DMS53 (cell line): ENCODE measurements at places on chromosomes 12 and 14.

DNA sequence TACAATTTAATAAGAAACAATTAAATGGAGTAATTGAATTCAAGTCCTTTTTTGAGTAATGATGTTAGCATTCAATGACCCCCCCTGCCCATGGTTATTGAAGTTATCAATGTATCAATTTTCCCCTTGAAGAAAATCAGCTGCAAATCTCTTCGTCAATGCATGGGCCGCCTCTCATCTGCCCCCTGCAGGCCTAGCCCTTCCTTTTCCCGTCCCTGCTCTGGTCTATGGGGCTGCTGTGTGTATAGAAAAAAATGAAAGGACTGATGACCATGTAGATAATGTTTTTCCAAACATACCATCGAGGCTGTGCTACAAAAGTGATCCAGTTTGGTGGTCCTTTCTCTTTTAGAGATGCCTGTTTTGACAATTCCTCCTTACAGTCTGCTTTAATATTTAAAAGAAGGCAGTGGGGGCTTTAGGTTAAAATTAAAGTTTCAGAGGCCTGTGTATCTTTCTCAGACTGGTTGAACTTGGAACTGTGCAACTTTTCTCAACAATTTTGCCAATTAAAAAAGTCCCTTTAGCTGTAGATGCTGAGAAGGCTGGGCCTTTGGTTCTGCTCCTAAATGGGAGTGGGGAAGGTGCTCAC, 98.4 kb downstream of the APAF1 start:
- peak; percentile 70 for DNase-seq

- no peak for DNase-seq
Observed at GRCh38 chr12:210277-211141, 3.4 kb downstream of the SLC6A12 start.

- no peak for DNase-seq
Observed at GRCh38 chr12:120136093-120136770, 19.7 kb upstream of the RAB35 start.

- peak; percentile 6 for DNase-seq
Observed at GRCh38 chr14:23640524-23641141, 4.5 kb downstream of the DHRS2 start.

- DNase-seq = peak; percentile 60
Observed at GRCh38 chr12:112684742-112685141, 106.8 kb upstream of the RPH3A start.

DNA sequence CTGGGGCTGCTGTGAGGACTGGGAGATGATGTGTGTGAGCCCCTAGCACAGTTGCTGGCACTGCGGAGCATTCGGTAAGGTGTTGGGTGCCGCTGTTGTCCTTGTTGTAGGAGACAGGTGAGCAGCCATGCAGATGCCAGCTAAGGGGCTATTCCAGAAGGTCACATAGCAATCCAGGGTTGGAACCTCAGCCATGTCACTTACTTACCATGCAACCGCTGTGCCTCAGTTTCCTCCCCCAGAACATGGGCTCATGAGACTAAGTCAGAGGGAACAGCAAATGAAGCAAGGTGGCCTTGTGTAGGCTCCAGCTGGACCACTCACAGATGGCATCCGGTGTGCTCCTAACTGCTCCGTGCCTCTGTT, 13.2 kb downstream of the DTX1 start:
- no peak for DNase-seq

DNA sequence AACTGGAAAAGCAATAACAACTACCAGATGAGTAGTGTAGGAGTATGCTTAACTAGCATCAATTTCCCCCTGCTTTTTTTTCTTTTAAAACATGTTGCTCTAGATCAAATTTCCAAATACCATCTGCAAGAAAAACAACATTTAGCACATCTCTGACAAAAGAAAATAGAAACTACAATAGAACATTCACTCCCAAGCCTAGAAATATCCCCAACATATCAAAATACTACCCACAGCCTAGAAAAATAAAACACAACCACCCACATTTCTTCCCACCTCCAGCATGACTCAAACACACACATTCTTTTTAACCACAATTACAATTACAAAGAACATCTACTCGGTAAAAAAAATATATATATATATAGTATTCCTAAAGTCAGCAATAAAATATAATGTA, 120.0 kb downstream of the PPFIA2 start:
- no peak for DNase-seq

DNA sequence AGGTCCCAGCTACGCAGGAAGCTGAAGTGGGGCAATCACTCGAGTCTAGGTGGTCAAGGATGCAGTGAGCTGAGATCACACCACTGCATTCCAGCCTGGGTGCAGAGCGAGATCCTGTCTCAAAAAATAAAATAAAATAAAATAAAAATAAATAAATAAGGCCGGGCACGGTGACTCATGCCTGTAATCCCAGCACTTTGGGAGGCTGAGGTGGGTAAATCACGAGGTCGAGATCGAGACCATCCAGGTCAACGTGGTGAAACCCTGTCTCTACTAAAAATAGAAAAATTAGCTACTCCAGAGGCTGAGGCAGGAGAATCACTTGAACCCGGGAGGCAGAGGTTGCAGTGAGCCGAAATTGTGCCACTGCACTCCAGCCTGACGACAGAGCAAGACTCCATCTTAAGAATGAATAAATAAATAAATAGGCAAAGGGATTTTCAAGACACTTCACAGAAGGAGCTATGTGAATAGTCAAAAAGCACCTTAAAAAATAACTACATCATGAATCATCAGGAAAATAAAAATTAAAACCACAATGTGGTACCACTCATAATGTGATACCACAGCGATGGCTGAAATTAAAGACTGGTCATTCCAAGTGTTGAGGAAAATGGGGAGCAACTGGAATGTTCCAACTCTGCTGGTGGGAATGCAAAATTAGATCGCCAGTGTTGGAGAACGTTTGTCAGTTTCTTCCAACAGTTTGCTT, 92.9 kb upstream of the TBX3 start:
- DNase-seq = no peak

- no peak for DNase-seq
Observed at GRCh38 chr14:103434868-103435442, 49.7 kb downstream of the MARK3 start.

GRCh38 chr12:68932128-68932960, 627 bp downstream of the CPM start:
- DNase-seq = peak; percentile 81

DNA sequence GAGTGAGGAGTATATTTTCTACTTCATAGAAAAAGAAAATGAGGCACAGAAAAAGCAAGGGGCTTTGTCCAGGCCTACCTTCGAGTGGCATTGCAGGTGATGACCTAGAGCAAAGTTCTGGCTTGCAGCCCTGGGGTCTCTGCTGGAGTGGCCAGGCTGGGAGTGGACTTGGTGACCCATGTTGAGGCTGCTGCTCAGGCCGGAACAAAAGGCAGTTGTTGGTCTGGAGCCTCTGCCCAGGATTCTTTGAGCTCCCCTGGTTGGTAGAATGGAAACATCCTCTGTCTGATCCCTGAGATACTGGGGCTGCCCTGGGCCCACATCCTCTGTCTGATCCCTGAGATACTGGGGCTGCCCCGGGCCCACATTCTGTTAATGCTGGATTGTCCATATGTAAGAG, 86.1 kb downstream of the ADCK1 start:
- DNase-seq = no peak

DNA sequence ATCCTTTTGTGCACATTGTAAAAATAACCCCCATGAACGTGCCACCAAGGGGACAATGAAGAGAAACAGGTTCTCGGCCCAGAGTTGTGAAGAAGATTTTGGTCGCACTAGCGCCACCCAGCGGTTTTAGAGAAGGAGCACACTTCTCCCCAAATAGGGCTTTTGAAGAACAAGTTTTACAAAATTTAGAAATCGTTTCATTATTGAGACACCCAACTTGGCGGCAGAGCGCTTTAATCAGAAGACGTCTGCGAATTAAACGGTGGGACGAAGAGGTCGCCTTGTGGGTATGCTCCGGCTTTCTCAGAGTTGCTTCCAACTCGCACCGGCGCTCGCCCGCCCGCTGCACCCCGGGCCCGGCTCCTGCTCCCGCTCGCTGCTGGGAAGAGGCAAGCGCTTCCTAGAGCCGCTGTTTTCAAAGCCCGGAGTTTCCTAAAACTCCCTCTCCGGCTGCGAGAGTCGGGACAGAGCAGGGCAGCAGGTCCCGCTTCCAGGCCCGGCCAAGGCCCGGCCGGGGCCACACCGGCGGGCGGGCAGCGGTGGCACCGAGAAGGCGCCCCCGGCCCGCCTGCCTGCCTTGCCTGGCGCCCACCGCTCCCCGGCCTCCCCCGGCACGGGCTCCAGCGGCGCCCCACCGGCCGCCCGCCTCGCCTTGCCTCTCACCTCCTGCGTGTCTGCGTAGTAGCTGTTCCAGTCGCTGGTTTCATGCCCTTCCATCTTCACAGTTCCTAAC, 645 bp downstream of the FOXA1 start:
- peak; percentile 90 for DNase-seq

DNA sequence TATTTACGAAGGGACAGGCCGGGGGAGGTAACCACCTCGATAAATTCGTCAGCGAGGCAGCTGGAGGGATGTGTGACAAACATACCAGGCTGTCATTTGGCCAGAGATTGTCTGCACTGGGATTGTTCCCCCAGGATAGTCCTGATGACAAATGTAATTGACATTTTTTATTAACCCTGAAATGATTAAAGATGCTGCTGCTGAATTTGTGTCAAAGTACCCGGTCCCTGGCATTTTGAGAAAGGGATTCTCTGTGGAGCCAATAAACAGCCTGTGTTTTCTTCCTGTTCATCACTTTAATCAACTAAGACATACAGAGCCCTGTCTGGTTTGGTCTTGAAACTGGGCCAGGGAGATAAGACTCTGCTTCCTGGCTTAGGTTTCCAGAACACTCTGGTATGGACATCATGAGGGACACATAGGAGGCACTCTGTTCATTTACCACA, 117.6 kb downstream of the SLC25A47 start:
- DNase-seq = no peak

DNA sequence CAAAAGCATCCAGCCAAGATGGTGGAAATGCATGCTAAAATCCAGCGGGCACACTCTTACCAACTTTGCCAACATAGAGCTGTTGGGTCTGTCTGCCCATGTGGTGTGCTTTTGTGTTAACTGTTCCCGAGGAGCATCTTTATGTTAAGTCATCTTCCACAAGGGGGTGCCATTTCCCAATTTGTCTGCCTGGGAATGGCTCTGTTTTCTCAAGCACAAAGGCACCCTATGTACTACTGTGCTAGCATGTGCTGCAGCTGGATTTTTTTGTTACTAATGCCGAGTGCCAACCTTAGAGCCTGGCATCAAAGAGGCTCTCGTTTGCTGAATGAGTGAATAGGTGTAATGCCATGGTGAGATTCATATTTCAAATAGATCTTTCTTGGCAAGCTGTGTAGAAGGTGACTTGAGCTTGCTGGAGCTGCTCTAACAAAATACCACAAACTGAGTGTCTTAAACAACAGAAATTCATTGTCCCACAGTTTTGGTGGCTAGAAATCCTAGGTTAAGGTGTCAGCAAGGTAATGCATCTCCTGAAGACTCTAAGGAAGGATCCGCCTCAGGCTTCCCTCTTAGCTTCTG, 74.3 kb downstream of the TRHDE start:
- DNase-seq = peak; percentile 93

GRCh38 chr14:85535991-85536832, 6.3 kb downstream of the FLRT2 start:
- DNase-seq = peak; percentile 60

DNA sequence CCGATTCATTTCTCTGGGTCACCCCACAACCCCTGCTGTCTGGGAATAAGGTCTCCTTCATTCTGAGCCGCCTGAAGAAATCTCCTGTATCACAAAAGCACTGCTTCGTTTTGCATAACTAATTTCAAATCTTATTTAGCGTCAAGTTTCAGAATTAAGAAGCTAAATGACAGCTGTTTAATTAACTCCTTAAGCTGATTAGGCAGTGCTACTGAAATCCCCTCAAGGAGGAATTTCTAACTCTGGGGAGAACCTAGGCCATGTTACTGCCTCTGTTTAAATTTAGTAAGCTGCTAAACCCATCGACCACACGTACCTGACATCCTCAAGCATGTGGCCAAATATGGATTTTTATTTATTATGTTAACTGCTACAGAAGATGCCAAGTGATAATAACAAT, 373.6 kb downstream of the GLT1D1 start:
- no peak for DNase-seq

DNA sequence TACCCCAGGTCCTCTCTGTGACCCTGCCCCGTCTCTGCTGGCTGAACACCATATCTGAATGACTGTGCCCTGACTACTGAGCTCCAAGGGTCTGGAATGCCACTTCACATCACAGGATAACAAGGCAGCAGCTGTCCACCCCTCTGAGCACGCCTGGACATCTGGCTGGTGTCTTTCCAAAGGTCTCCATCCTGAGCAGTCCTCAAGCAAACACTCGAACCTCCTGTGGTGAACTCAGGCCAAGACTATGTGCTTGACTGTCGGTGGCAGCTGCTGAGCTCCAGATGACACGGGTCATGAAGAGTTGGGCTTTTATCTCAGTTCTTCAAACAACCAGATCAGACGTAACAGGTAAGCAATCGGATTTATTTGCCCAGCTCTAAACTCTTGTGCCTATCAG, 117.2 kb upstream of the BCL2L14 start:
- DNase-seq = peak; percentile 100

DNA sequence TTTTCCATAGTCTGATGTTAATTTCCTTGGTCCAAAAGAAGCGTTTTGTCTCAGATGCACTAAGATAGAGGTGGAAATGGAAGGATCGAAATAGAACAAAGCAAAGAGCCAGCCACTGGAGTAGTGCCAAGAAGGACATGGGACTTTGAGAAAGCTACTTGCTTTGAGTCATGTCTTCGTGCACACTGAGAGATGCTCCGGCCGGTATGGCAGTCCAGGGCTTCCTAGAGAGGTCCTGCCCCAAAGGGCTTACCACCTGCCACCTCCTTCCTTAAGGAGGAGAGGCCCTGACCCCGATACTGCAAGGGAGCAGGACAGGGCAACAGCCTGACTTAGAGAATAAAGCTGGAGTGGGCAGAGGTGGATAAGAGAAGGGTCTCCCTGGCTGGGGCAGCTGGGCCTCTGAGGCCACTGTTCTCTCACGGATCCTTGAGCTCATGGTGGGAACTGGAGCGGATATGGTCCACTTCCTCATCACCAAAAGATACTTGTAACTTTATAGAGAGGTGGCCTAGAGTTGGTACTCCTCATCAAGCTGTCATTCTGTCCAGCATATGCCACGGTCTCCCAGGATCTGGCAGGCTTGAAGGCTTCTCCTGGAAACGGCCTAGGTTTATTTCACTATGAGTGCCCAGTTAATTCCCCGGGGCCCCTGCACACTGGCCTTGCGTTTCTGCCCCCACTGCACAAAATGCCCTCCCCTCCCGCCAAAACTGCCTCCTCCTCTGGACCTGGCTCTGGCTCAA, 57.4 kb downstream of the FOXN3 start:
- no peak for DNase-seq
